ENCODE measurements at places on chromosomes 3 and 15. TPM values are rescaled to one million over a fixed set of nuclear protein-coding genes. Genes with fewer than 3 reads are reported as not detected.

GRCh38 chr3:40267937-40268724, 41.4 kb upstream of the EIF1B start:
- no peaks in the 10 kb centered on the region for H3K27me3 ChIP-seq
- H3K4me1 ChIP-seq: no peaks in the 10 kb centered on the region
- no peak overlapping the region for H3K27ac ChIP-seq
- H3K4me3 ChIP-seq: no peak overlapping the region
- DNase-seq: no peak
- peaks cover 1% of the 10 kb centered on the region for H3K36me3 ChIP-seq

DNA sequence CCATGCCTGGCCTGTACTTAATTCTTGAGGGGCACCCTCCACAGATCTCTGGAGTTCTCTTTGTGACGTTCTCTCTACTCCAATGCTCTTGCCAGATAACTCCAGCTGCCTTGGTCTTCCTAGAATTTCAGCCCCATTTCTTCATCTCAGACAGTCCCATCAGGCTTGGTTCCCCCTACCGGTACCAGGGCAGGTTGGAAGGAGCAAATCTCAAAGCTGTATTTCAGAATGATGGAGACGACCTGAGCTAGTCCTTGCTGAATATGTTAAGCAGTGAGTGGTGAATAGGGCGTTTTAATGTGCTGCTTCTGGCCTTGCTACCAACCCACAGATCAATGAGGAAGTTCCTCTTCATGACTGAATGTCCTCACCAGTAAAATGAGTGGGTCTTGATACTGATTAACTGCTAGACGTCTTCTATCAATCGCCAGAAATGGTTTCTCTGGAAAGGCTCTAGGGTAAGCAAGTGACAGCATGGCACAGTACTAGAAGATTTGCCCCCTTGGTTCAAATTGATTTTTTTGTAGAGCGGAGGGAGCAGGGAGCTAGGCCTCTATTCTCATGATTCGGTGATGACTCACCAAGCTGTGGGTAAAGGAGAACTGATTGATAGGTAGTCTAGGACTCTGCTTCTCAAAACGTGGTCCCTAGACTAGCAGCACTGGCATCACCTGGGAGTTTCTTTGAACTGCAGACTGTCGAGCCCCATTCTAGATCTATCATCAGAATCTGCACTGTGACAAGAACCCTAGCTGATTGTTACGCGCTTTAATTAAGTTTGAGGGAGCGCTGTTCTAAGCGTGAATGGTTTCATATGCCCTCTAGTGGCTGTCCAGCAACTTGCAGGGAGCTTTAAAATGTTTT, 67.8 kb downstream of the UBP1 start:
- peak overlapping the region; percentile 48 for H3K4me3 ChIP-seq
- DNase-seq: peak; percentile 39
- H3K27ac ChIP-seq: no peak overlapping the region
- H3K36me3 ChIP-seq: no peaks in the 10 kb centered on the region
- peaks cover 11% of the 10 kb centered on the region for H3K4me1 ChIP-seq

GRCh38 chr3:139357899-139358298, 14.1 kb downstream of the MRPS22 start:
- peaks cover 50% of the 10 kb centered on the region for H3K4me1 ChIP-seq
- DNase-seq: peak; percentile 36
- H3K27me3 ChIP-seq: no peaks in the 10 kb centered on the region
- H3K36me3 ChIP-seq: peaks cover 47% of the 10 kb centered on the region
- H3K27ac ChIP-seq: peak overlapping the region; percentile 83
- peak overlapping the region; percentile 62 for H3K4me3 ChIP-seq

SEMA3F gene
- not detected for total RNA-seq

GRM2 gene
- 2.0 TPM for total RNA-seq

CD200 gene
- 23.5 TPM for total RNA-seq

DNA sequence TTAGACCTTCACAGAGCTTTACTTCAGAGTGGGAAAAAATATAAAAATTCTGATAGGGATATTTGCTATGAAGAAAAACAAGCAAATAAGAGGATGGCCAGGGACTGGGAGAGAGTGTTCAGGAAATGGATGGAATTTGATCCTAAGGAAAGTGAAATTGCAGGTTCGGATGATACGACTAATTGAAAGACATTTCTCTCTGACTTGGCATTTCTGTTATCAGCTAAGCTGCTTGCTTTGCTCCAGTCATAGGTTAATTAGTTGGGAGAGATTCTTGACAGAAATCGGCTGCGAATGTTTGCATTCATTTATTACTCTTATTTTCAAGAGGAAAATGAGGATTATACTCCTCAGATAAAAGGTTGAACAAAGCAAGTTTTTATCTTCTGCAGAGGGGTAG, 808.7 kb upstream of the NECTIN3 start:
- H3K4me1 ChIP-seq: no peaks in the 10 kb centered on the region
- no peaks in the 10 kb centered on the region for H3K36me3 ChIP-seq
- H3K27ac ChIP-seq: no peak overlapping the region
- no peaks in the 10 kb centered on the region for H3K27me3 ChIP-seq
- DNase-seq: no peak

DNA sequence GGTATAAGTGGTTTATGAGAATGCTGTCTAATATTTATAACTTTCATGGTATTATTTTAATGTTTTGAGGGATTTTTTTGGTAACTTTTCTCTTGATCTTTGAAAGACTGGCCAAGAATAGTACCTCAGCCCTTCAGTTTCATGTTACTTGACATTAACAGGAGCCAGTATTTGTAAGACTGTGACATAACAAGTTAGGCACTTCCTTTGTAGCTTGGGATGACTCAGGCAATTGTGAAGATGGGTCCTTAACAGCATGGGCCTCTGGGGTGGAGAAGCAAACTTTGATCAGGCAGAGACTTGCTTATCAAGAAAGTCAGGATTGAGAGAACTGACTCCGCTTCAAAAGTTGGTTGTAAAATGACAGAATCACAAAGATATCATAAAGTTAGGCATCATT, 9.5 kb downstream of the LRRC49 start:
- no peaks in the 10 kb centered on the region for H3K36me3 ChIP-seq
- no peak for DNase-seq
- no peak overlapping the region for H3K27ac ChIP-seq
- H3K4me3 ChIP-seq: no peak overlapping the region

- no peaks in the 10 kb centered on the region for H3K36me3 ChIP-seq
- DNase-seq: no peak
Observed at GRCh38 chr3:13494463-13495350, 14.6 kb downstream of the HDAC11 start.

C3orf80 gene
- 0.10 TPM for total RNA-seq

- no peak for DNase-seq
- peaks cover 4% of the 10 kb centered on the region for H3K36me3 ChIP-seq
- H3K4me1 ChIP-seq: no peaks in the 10 kb centered on the region
- H3K27me3 ChIP-seq: peaks cover 75% of the 10 kb centered on the region
Observed at GRCh38 chr3:14602006-14602803, 49.4 kb upstream of the CCDC174 start.

DNA sequence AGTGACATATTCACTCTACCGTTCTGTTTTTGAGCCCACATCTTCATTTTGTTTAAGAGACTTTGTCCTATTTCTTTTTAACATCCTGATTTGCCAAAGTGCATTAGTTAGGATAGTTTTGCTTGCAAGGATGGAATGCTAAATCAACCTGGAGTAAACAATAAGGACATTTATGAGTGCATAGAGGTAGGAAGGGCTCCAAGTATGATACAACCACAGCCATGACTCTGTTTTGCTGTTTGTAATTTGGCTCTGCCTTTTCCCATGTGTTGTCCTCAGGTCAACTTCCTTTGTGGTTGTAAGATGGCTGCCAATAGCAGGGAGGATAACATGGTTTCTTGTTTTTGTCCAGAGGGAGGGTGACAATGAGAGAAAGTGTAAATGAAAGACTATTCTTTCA, 66.4 kb upstream of the GOLIM4 start:
- H3K4me3 ChIP-seq: no peak overlapping the region
- no peaks in the 10 kb centered on the region for H3K36me3 ChIP-seq
- no peak for DNase-seq
- no peak overlapping the region for H3K27ac ChIP-seq
- H3K27me3 ChIP-seq: peaks cover 14% of the 10 kb centered on the region
- H3K4me1 ChIP-seq: no peaks in the 10 kb centered on the region

ERICH6 gene
- 0.19 TPM for total RNA-seq

- no peaks in the 10 kb centered on the region for H3K27me3 ChIP-seq
- no peak for DNase-seq
- peaks cover 36% of the 10 kb centered on the region for H3K4me1 ChIP-seq
- H3K36me3 ChIP-seq: peaks cover 47% of the 10 kb centered on the region
- no peak overlapping the region for H3K27ac ChIP-seq
Observed at GRCh38 chr3:105862217-105862616, 6.6 kb downstream of the CBLB start.

PLSCR2 gene
- total RNA-seq: not detected

RCN2 gene
- 28.1 TPM for total RNA-seq

P2RY14 gene
- 0.51 TPM for total RNA-seq

DNA sequence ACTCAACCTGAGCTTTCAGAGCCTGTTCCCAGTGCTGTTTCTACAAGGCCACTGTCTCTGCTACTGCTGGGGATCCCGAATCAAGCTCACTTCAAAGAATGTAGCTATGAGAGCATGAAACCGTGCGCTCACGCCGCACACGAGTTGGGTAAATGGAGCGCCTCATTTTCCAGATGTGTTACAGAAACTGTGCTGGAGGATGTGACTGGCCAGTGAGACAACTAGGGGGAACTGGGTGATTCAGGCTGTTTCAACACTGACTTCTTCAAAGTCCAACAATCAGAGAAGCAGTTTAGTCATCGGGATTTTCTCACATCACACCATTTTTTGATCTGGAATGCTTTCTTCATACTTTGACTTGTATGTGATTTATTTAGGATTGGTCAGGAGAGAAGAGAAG, 3.5 kb downstream of the ZNF710 start:
- peak overlapping the region; percentile 90 for H3K4me3 ChIP-seq
- peak; percentile 53 for DNase-seq
- H3K36me3 ChIP-seq: peaks cover 12% of the 10 kb centered on the region
- H3K27ac ChIP-seq: peak overlapping the region; percentile 77

DNA sequence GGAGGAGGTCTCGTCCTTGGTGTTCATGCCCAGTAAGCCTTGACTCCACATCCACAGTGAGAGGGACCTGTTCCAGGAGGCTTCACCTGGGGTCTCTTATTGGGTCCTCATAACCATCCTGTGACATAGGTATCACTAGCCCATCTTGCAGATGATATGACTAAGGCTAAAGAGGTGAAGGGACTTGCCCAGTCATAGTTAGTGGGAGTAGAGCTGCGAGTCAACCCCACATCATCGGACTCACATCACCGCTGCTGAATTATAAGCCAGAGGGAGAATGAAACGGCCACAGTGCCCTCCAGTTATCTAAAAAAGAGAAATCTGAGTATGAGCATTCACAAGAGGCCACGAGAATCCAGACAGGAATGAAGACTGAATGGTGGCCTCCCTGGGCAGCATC, 66.0 kb downstream of the MESD start:
- H3K27ac ChIP-seq: no peak overlapping the region
- no peak for DNase-seq
- H3K4me3 ChIP-seq: no peak overlapping the region
- no peaks in the 10 kb centered on the region for H3K27me3 ChIP-seq

UCN2 gene
- not detected for total RNA-seq

GRCh38 chr15:31338879-31339557, 12.4 kb downstream of the KLF13 start:
- H3K27ac ChIP-seq: peak overlapping the region; percentile 77
- H3K4me3 ChIP-seq: peak overlapping the region; percentile 58
- H3K36me3 ChIP-seq: peaks cover 2% of the 10 kb centered on the region
- no peaks in the 10 kb centered on the region for H3K27me3 ChIP-seq
- H3K4me1 ChIP-seq: peaks cover 99% of the 10 kb centered on the region

DNA sequence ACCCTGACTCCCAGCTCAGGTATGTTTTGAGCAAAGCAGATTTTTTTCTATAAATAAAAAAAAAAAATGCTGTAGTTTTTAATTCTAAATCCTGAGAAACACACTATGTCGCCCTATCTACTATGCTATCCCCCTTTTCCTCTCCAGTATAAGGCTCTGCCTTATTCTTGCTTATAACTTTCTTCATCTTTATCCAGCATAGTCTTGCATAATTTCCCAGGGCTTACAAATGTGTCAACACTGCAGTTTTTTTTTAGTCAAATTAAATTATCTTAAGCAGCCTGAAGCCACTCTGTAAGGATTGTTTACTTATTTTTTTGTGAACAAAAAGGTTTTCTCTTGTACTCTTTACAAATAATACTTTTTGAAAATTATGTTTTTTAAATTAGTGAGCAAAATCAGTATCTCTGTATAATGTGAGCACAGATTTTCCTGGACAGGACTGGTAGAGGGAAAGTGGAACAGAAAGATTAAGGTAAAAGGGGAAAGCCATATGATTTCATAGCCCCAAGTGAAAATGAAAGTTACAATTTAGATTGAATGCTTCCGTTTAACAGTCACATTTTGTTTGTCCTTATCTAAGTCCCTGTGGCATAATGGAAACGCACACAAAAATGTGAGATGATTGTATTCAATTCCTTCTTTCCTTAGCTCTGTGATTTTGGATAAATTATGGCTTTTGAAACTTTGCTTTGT, 5.6 kb upstream of the PYDC2 start:
- H3K36me3 ChIP-seq: no peaks in the 10 kb centered on the region
- no peak for DNase-seq
- H3K4me1 ChIP-seq: no peaks in the 10 kb centered on the region
- H3K4me3 ChIP-seq: no peak overlapping the region

GRCh38 chr3:37961622-37962431, 28.8 kb upstream of the VILL start:
- H3K27ac ChIP-seq: no peak overlapping the region
- no peak for DNase-seq
- no peaks in the 10 kb centered on the region for H3K36me3 ChIP-seq
- peaks cover 9% of the 10 kb centered on the region for H3K4me1 ChIP-seq

- H3K36me3 ChIP-seq: no peaks in the 10 kb centered on the region
- no peak overlapping the region for H3K4me3 ChIP-seq
- H3K27ac ChIP-seq: no peak overlapping the region
- no peaks in the 10 kb centered on the region for H3K4me1 ChIP-seq
Observed at GRCh38 chr3:81723732-81724313, 37.6 kb downstream of the GBE1 start.

TUSC2 gene
- 16.8 TPM for total RNA-seq

FAM107A gene
- not detected for total RNA-seq

GRCh38 chr15:69664572-69665571, 212.3 kb downstream of the RPLP1 start:
- DNase-seq: no peak
- peaks cover 37% of the 10 kb centered on the region for H3K4me1 ChIP-seq
- no peaks in the 10 kb centered on the region for H3K27me3 ChIP-seq
- H3K36me3 ChIP-seq: no peaks in the 10 kb centered on the region
- no peak overlapping the region for H3K4me3 ChIP-seq

GRCh38 chr3:194294199-194294894, 56.8 kb downstream of the CPN2 start:
- H3K4me3 ChIP-seq: no peak overlapping the region
- no peaks in the 10 kb centered on the region for H3K4me1 ChIP-seq
- no peak overlapping the region for H3K27ac ChIP-seq
- H3K27me3 ChIP-seq: peaks cover 5% of the 10 kb centered on the region
- no peaks in the 10 kb centered on the region for H3K36me3 ChIP-seq

GRCh38 chr15:68704496-68705021, 116.1 kb downstream of the ANP32A start:
- H3K27me3 ChIP-seq: peaks cover 12% of the 10 kb centered on the region
- H3K4me1 ChIP-seq: no peaks in the 10 kb centered on the region
- H3K4me3 ChIP-seq: no peak overlapping the region
- no peak for DNase-seq
